Inflammatory macrophage treated with lipopolysaccharide for 4 hours (primary cell): ENCODE measurements at places on chromosomes 6 and 20.

- DNase-seq: peak; percentile 71
Measured at GRCh38 chr6:129774697-129775447, 64.9 kb upstream of the ARHGAP18 start.

GRCh38 chr6:30295837-30296236 is 30.9 kb upstream of the TRIM39 start:
- no peak for DNase-seq

DNA sequence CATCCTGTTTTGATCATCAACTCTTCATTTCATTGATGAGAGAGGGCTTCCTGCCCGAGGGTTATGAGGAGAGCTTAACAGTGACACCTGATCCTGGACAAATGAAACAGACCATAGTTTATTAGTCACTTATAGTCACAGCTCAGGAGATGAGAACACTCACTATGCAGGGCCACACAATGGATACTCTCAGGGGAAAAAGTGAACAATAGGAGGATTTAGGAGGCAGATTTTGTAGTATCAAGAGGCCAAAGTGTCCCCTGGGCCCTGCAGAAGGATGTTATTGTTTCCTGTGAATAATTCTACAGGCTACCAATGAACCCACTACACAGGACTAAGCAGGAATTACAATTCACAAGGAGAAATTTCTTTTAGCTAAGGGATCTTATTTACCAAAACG is 772.8 kb upstream of the MAN1A1 start:
- no peak for DNase-seq

DNA sequence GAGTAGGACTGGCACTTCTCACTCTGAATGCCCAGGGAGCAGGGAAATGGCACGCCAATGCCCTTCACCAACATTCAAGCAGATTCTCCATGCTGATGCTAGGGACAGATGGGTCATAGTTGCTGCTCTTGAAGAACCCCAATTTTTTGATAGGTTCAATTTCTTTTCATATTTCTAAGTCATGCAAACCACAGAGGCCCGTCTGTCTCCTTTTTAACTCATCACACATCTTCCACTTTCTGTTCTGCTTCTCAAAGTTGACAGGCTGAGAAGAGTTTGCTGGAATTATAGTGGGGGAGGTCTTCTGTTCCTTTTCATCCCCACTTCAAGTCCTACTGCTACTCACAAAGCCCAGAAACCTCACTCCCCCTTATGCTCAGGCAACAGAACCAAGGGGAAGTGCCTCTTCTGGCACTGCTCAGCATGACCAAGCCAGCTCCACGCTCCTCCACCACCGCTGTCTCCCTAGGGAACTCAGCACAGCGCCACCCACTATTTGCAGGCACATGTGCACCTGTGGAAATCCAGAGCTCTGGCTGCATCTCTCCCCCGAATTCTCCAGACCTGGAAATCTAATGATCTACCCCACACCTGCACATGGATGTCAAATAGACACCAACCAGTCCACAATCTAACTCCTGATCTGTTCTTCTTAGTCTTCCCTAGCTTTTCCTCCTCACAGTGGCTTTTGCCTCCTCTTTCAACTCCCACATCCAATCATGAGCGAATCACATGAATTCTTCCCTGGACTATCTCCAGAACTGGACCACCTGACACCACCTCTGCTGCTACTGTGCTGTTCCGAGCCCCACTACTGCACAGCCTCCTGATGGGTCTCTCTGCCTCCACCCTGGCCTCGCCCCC is 10.7 kb downstream of the ZBTB24 start:
- DNase-seq: no peak

GRCh38 chr6:160519603-160520042 is 144.5 kb downstream of the LPA start:
- DNase-seq: no peak
